Body of pancreas (tissue), 4 donors: ENCODE measurements at places on chromosomes 2 and 18.
A peak's percentile ranks its signal among the peaks of the same experiment; 100 is the strongest.

- no peak for DNase-seq
These were observed 260.2 kb downstream of the NBAS start for GRCh38 chr2:15300624-15301573.

DNA sequence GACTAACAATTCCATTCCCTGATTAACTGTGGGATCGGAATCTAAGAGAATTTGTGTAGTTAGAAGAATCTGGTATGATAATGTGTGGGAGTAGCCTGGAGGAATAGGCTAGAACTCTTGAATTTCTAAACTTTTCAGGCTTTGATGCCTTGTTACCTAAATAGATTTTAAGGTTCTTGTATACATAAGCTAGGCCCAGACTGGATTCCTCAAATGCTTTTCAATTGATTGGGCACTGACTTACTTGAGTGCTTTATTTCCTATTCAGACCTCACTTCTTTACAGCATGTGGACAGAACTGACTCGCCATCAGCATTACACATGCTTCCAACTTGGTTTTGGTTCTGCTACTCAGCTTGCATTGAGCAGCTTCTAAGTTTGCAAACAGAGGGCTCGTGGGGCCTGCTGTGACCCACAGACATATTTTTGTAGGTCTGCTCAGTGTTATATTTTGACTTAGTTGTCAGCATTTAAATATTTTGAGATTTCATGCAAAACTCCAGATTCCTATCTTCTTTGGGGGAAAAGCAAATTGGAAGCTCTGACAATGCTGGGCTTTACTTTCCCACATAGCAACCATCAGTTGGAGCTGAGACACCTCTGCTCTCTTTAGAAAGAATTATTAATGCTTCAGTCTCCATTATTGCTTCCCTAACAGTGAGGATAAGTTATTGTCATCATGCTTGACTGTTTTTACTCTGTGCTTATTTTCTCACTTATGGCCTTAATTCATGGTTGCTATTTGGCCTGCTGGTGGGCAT is 5.7 kb downstream of the PARD3B start:
- no peak for DNase-seq

GRCh38 chr18:54020156-54020745 is 204.2 kb downstream of the MBD2 start:
- no peak for DNase-seq

DNA sequence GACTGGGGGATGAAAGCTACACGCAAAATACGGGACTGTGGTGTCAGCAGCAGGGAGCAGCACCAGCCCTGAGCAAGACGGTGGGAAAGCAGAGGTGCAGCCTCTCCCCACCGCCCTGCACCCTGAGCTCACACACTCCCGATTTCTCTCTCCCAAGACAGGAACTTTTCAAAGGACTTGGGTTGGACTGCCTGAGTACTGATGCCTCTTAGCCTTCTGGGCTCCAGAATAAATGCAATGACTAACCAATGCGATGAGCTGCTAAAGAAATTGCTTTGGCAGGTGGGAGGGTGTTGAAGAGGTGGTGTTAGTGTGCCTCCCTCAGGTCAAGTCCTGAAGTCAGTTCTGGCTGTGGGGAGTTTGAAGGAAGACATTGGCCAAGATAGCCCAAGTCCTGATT is 9.6 kb downstream of the TRIM54 start:
- no peak for DNase-seq

- no peak for DNase-seq
These were observed 142.6 kb upstream of the CYP1B1 start for GRCh38 chr2:38218591-38218991.

- DNase-seq: no peak
These were observed 123.7 kb downstream of the QPCT start for GRCh38 chr2:37468170-37468569.

GRCh38 chr18:58527285-58527951 is 101.5 kb downstream of the ALPK2 start:
- DNase-seq: no peak

DNA sequence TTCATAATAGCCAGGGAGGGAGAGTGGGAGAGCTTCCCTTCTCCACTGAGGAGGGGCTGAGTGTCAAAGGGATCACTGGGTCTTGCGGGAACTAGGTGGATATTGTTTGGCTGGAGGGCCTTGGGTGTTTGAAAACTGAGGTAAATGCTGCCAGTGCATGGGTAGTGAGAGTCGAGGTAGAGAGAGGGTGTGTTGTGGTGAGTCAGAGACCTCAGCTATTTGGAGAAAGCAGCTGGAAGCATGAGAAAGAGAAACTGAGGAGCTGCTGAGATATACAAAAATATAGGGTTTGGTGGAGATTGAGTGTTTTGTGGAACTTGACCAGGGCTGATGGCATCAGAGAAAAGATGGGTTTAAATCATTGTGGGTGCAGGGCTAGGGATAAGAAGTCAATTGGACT is 127.0 kb upstream of the CCDC195 start:
- no peak for DNase-seq

DNA sequence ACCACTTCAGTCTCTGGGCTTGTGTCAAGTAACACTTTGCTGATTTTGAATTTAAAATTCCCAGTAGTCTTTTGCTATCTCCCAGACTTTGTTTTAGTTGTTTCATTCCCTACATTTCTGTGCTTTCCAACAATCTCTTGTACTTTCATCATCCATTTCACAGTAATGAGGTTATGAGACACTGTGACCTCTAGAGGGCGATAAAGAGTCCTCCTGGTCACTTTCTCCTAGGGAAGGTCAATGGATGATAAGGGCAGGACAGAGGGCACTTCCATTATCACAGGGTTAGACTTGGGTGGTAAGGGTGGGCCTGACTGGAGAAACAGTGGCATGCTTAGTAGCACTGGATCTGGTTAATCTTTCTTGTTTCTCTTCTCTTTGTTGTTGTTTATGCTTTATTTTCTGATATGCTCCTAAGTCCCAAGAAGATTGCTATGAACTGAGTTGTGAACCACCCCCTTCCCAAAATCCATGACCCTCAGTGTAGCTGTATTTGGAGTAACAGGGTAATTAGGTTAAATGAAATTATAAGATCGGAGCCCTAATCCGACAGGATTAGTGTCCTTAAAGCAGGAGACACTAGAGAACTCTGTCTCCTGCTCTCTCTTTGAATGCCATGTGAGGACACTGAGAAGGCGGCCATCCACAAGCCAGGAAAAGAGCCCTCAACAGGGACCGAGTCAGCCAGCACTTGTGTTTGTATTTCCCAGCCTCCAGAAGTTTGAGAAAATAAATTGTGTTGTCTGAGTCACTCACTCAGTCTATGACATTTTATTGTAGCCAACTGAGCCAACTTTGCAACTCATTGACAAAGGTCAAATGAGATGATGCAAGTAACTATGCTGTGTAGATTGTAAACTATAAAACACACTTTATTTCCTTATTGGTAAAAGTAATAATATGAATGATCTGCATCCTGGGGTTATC is 779.2 kb downstream of the CNTNAP5 start:
- peak; percentile 12 for DNase-seq

GRCh38 chr2:134623796-134624195 is 95.0 kb downstream of the TMEM163 start:
- DNase-seq: no peak

GRCh38 chr2:136327162-136327852 is 209.4 kb upstream of the CXCR4 start:
- DNase-seq: no peak

DNA sequence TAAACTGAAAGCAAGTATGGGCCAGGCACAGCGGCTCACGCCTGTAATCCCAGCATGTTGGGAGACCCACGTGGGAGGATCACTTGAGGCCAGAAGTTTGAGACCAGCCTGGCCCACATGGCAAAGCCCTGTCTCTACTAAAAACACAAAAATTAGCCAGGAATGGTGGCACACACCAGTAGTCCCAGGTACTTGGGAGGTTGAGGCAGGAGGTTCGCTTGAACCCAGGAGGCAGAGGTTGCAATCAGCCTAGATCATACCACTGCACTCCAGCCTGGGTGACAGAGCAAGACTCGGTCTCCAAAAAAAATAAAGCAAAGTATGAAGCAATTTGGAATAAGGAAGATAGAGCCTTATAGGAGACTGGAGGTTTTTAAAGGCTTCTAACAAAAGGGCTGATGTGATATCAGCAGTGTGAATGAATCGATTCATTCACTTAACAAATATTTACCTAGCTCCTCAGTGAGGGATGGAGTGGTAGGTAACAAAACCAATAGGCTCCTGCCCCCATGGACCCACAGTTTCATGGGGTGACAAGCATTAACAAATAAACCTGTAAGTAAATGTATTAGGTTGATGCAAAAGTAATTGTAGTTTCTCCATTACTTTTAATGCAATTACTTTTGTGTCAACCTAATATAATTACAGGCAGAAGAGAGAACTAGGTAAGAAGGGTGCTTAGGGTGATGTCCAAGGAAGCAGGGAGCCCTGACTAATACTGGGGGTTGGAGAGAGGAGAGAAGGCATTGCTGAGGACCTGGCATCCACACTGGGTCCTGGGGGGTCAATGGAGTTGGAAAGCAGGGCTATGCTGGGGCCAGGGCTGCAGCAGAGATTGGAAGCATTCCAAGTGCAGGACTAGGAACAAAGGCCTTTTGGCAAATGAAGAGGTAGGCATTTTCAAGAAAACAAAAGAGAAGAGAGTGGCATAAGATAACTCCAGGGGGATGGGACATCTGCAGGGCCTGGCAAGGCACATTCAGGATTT is 195.4 kb upstream of the ARL4C start:
- no peak for DNase-seq

DNA sequence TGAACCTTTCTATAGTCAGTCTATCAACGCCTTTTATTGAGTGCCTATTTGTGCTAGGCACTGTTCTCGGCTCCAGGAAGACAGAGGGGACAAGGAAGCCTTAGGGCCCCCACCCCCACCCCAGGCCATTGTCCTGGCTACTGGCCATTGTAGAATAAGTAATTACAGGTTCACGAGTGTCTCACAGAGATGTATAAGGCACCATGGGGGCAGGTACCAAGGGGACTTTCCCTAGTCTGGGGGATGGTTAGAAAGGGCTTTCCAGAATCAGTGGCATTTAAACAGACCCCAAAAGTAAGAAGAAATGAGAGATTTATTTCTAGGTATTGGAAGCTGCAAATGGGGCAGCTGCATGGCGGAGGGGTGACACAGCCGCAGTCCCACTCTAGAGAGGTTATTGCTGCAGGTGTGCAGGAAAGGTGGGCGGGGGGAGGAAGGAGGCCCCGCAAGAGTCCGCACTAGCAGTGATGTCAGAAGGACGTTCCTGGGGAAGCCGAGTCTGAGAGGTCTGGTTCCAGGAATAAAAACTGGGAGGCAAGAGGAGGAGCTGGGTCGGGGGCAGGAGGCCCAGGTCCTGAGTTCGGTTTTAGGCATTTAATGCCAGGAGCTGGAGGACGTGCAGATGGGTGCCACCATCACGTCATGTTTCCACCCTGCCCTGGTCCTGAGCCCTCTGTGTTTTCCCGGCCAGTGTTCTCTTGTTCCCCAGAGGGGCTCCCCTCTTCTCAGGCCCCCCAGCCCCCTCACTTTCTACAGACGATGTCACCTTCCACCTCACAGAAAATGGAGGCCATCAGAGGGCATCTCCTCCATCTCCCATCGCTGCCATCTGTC is 30.5 kb downstream of the FOSL2 start:
- no peak for DNase-seq

- no peak for DNase-seq
These were observed 47.1 kb upstream of the ZFP36L2 start for GRCh38 chr2:43273529-43273928.

- no peak for DNase-seq
These were observed 439.7 kb upstream of the FANCL start for GRCh38 chr2:58680755-58681310.

- no peak for DNase-seq
These were observed 23.3 kb downstream of the REEP1 start for GRCh38 chr2:86314125-86314524.

GRCh38 chr2:198490748-198491147 is 686.4 kb downstream of the PLCL1 start:
- no peak for DNase-seq

DNA sequence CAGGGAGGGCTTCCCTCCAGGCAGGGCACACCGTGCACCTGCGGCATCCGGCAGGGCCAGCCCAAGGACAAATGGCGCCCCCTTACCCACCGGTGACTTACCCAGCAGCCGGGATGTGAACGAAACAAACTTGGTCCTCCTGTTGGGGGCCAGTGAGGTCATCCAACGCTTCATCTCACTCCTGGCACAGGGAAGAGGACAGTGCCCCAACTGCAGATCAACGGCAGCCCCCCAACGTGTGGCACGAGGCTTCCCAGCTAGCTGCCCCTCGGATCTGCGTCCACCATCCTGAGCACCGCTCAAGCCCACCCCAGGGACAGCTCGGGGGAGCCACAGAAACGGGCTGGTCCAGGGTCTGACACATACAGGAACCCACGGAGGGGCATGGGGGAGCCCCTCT is 12.0 kb downstream of the SNORC start:
- no peak for DNase-seq

- DNase-seq: peak; percentile 59
These were observed at the start of gene CXCR4 for GRCh38 chr2:136117909-136118818. Gene CXCR4, minus strand, starts transcription at chr2:136118149. Its CDS starts 89 bp downstream, at chr2:136118060.

DNA sequence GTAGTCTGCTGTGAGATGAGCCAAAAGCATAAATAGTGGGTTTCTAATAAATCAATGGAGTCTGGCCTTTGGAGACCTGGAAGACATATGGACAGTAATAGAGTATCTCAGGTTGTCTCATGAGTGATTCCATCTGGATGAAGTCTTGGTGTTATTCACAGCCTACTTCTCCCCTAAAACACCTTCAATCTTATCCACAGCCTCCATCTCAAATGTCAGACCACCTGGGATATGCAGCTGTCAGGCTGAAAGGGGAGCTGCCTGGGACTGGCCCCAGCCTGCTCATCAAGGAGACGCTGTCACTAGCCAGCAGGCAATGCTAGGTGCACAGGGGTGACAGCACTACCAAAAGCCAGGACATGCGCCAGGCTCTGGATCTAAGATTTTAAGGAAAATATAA is 684.0 kb upstream of the ZEB2 start:
- no peak for DNase-seq

DNA sequence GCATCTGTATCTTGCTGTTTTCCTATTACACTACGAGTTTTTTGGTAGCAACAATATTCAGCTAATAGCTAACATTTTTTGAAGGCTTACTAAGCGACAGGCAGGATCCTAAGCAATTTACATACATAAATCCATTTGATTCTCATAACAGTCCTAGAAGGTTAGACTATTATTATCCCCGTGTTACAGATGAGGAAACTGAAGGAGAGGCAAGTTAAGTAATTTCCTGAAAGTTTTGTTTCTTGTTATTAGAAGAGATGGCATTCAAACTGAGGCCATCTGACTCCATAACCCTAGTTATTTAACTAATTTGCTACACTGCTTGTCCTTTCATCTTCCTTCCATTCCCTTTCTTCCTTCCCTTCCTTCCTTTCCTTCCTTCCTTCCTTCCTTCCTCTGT is 68.2 kb downstream of the PDE1A start:
- DNase-seq: no peak

DNA sequence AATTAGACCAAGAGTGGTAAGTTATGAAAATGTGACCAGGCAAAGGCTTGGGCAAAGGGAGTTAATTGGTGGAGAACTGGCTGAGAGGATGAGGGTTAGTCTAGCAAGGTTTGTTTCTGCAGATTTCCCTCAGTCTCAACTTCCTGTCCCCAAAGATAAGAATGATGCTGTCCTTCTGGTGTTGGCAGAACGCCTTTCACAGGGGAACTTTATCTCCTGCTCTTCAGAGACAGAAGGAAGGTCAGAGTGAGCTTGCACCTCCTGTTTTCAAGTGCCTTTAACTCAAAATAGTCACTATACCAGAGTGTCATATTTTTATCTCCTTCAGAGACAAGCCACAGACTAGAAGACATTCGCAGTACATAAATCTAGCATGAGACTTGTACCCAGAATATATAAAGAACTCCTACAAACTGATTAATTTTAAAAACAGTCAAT is 95.7 kb downstream of the TEX51 start:
- no peak for DNase-seq

- no peak for DNase-seq
These were observed 76.2 kb downstream of the PSMG2 start for GRCh38 chr18:12779043-12779442.

- no peak for DNase-seq
These were observed 47.8 kb downstream of the NHEJ1 start for GRCh38 chr2:219112651-219113338.
